Glomerular endothelial cell (primary cell): ENCODE measurements at places on chromosomes 12 and 14. TPM values are rescaled to one million over a fixed set of nuclear protein-coding genes. Genes with fewer than 3 reads are reported as not detected.

DENND5B gene
- 10.7 and 17.2 TPM in 2 replicates for total RNA-seq

CELA1 gene
- total RNA-seq = not detected in 2 replicates

SPTSSA gene
- total RNA-seq = 13.3 and 18.8 TPM in 2 replicates

COQ10A gene
- 9.2 and 15.9 TPM in 2 replicates for total RNA-seq

MSRB3 gene
- 23.0 and 35.3 TPM in 2 replicates for total RNA-seq

LRIG3 gene
- total RNA-seq = 19.9 and 34.7 TPM in 2 replicates

PDE3A gene
- total RNA-seq = 2.0 and 9.9 TPM in 2 replicates

GRCh38 chr14:68862954-68863594, 70.2 kb upstream of the ZFP36L1 start:
- DNase-seq = no peak

GRCh38 chr12:131229426-131230339, 276.0 kb downstream of the ADGRD1 start:
- no peak for DNase-seq

DNA sequence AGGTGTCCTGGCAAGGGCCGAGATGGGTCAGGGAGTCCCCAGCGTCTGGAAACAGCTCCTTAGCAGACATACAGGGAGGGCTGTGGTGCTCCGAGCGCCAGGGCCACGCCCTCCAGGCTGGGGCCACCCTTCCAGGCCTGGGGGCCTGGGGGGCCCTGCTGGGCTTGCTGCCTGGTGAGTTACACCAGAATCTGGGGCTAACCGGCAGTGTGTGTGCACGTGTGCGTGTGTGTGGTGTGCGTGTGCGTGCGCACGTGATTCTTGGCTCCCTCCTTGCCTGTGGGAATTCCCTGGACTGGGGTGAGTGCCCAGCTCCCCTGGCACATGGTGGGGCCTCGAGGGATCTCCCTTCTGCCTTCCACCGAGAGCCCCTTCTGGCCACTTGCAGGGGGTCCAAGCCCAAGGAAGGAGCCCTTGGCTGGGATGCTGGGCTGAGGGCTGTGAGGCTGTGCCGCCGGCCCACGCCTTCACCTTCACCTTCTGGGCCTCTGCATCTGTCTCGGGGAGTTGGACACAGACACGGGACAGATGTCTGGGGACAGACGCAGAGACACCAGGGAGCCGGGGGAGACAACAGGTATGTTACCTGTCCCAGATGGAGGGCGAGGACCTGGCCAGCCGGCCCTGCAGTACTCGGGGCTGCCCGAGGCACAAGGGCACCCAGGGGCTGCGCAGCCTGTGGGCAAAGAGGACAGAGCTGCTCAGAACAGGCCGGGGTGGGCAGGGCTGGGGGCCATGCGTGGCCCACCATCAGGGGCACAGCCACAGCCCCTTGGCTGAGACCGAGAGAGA, 37.2 kb downstream of the BEGAIN start:
- DNase-seq = no peak

- DNase-seq = no peak
Observed at GRCh38 chr12:117322428-117322827, 39.0 kb downstream of the NOS1 start.

GRCh38 chr14:86596024-86596423, 1066.1 kb downstream of the FLRT2 start:
- DNase-seq = no peak

- DNase-seq = no peak
Observed at GRCh38 chr12:14567351-14568162, at the start of gene PLBD1. TSS of gene PLBD1 (minus strand) at chr12:14567883. CDS start at chr12:14567696, 187 bp downstream.

- no peak for DNase-seq
Observed at GRCh38 chr12:107436376-107436775, 249.2 kb upstream of the PWP1 start.

DNA sequence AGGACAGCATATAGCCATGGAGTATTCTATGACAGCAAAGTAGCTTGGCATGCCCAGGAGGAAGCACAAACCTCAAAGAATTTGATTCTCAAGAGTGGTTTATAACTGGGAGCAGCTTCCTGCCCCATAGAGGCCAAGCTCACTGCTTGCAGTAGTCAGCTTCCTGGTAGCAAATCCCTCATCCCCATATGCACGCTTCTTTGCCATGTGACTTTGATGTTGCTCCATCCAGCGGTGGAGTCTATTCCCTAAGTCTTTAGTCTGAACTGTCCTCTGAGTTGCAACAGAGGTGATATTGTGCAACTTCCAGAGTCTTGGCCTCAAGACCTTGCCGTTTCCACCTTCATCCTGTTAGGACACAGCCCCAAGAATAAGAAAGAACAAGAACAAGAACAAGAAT, 996.8 kb upstream of the TMEM132C start:
- DNase-seq = no peak

DNA sequence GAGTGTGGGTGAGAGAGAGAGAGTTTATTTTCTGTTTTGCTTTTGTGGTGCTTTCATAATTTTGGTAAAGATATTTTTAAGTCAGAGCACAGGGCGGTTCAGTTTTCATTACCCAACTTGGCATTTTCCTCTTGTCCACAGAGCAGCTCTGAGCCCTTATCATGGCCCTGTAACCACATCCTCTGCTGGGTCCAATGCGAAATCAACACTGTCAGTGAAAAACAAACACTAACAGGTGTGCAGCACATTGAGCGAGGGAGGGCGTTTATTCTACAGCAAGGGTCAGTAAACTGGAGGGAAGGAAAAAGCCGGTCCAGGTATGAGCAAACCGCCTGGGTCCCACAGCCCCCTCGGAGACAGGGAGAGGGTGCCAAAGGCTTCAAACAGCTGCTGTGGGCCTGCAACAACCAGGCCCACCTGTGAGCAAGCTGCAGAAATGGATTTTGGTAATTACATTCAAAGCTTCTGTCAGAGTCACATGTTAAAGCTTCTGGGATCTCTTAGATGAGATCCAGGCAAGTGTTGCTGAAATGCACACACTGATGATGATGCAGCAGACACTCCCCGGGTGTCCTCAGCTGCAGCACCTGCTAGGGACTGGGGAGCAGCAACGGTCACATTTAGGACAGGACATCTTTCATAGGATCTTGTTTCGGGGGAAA, 132.7 kb upstream of the DYRK2 start:
- DNase-seq = no peak

- no peak for DNase-seq
Observed at GRCh38 chr12:45338272-45338671, 122.4 kb downstream of the ANO6 start.

DNA sequence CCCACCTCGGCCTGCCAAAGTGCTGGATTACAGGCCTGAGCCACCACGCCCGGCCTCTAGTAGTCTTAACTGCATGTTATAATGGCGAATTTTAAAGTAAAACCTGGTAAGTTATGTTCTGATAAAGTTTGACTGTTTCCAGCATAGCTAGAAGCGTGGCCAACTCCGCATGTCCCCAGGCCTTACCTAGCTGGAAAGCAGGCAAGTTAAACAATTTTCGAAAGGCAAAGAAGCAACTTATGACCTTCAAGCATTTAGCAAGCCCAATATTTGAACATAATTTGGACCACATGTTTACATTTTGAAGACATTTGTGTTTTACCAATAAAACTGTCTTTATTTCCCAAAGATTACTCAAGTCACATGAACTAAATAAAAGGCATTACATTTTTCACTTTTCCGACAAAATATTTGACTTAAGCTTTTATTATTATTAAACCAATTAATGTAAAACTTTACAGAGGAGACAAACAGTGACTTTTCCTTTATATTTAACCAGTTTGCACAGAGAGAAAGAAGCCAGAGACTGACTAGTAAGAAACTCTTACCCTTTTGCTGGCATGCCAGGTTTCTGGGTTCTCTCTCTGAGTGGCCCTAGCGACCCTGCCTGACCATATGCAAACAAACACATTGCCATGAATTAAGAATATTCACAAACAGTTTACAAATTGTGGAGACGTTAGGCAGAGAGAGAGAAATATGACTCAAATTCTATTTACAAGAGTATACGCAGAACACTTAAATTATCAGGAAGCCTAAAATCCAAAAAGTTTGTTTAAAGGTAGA, 106.3 kb downstream of the RIN3 start:
- DNase-seq = no peak

- DNase-seq = no peak
Observed at GRCh38 chr14:93862265-93862664, 64.9 kb upstream of the FAM181A start.

DNA sequence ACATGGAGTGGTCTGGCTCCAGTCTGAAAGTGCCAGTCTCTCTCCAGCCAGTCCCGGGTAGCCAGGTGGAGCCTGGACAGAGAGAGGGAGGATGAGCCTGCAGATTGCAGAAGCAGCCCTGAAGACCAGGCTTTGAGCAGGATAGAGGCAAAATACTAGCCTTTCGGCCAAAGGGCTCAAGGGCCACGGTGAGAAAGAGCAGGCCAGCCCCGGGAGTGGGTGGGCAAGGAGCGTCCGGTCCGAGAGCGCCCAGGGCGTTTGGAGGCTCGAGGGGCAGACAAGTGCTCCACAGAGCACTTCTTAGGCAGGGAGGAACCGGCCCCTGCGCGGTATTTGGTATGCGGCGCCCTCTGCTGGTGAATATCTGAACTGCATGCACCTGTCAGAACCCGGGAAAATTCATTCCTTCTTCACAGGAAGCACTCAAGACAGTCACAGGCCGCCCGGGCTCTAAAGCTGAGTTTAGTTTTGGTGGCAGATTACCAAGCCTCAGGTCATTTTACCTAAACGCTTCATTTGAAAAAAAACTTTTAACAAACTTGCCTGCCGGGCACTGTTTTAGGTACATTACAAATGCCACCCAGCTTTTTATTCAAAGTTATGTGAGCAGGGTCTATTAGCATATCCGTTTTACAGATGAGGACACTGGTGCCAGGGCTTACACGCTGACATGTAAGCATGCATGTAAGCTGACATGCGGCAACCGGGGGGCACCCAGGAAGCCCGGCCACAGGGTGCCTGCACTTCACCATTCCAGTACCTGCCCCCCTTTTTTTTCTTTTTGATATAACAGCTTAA, 21.0 kb upstream of the PSMC1 start:
- DNase-seq = no peak

DNA sequence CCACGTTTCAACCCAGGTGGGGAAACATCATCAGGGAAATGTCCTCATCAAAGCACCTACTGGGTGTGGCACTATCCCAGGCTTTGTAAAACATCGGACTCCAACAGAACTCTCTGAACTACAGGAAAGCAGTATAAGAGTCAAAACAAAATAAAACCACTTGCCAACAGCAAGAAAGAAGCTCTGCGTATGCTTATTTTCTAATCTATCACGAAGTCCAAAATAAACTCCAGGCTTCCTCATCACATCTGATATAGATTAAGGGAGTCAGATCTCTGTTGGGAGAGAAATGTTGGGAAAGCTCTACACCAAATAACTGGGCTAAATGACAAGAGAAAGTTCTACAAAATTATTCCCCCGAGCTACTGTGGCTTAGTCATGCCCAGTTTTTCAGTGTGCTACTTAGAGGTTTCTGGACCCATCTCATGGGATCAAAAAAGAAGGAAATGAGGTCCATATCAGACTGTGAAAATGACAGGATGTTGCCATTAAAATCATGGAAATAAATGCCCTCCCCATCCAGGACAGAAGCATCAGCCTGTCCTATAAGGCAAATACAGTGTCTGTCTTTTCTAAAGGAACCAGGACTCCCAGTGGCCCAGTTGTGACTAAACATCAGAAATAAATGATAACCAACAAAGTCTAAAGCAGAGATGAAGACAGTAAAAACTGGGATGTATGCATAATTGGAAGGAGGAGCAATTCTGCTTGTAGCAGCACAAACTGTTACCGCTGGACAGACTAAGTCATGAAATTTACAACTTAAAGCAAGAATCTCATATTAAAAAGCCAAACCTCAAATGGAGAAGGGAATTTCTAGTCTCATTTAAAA, 149.5 kb downstream of the STXBP6 start:
- DNase-seq = no peak

DNA sequence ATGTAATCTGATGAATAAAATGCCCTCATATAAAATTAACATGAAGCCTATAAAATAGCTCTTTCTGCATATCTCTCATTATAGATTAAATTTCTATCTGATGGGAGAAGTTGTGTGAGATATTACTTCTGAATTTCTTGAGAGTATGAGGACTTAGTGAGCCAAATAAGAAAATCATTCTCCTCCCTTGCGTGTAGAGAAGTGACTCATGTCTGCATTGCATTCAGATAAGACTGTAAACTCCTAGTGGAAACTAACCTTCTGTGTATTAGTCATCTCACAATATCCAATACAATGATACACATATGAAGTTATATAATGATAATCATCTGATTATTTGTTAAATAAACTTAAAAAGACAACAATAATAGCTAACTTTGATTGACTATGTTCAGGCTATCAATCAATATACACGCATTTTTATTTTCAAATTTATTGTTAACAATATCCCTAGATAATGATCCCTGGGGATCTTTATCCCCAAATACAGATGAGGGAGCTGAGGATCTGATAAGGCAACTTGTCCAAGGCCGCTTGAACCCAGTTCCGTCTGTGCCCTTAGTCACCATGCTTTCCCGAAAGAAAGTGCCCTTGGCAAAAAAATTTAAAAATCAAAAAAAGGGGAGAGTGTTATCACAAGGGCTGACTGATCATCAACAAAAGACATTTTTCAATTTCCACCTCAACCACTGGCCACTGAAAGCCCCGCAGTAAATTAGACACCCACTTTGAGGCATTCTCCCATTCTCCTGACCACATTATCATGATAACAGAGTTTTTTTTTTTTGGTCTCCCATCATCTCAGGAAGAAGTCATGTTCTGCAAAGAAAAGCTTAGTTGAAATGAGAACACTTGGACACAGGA, 189.2 kb upstream of the RASSF8 start:
- no peak for DNase-seq

DNA sequence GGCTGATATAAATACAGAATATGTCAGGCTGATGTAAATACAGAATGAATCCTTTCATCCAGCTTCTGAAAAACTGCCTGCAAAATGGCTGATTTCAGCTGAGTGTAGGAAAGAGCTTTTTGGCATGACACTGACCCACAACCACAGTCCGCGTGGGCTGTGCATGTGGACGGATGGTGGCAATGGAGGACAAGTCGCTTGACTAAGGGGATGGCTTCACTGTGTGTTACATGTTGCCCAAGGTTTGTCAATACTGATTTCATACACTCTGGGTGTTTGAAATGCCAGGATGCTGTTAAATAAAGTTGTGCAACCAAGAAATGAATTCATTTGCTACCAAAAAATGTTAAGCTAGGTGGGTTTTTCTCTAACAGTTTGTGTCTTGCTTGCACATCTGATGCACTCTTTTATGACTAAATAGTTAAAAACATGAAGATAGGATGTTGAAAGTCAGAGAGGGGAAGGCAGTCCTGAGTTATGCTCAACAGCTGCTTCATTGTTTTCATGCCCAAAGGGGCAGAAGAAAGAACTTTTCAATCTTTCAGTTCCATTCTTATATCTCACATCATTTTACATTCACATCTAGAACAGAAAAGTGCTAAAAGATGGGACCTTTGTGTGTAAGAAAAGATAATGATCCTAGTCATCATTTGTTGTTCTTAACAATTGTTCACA, 36.5 kb upstream of the OVCH1 start:
- no peak for DNase-seq

DNA sequence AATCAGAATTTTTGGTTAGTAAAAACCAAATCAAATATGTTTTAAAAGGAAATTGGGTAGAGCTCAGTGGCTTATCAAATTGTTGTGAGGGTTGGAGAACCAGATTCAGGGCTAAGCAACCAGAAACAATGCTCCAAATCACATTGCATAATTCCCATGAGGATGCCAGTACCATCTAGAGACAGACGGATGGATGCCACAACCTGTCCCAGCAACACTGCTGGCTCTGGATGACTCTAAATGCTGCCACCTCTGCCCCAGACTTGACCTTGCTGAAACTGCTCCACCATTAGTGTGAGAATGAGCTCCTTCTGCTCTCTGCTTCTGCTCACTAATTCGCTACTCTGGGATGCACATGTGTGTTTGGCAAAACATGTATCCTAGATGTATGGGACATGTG, 43.9 kb downstream of the FRS2 start:
- DNase-seq = no peak

GRCh38 chr14:68076451-68076850, 256.9 kb downstream of the RAD51B start:
- no peak for DNase-seq

- DNase-seq = no peak
Observed at GRCh38 chr14:54026671-54027070, 70.0 kb upstream of the BMP4 start.
